Uterus (tissue), 4 donors: ENCODE measurements at places on chromosomes 7 and 10. TPM values are rescaled to one million over a fixed set of nuclear protein-coding genes. Genes with fewer than 3 reads are reported as not detected.

GRCh38 chr10:50334273-50334672 lies 83.0 kb upstream of the ASAH2 start:
- H3K27me3 ChIP-seq, result no peaks in the 10 kb centered on the region
- H3K27ac ChIP-seq, result no peak overlapping the region
- no peak for DNase-seq
- H3K4me3 ChIP-seq, result no peak overlapping the region
- no peaks in the 10 kb centered on the region for H3K36me3 ChIP-seq

GRCh38 chr7:137578541-137578940 lies 235.0 kb upstream of the PTN start:
- no peak overlapping the region for H3K4me3 ChIP-seq
- H3K27me3 ChIP-seq, result no peaks in the 10 kb centered on the region
- H3K36me3 ChIP-seq, result no peaks in the 10 kb centered on the region
- DNase-seq, result no peak
- no peaks in the 10 kb centered on the region for H3K4me1 ChIP-seq

GRCh38 chr10:78332012-78332411 lies 298.3 kb downstream of the RPS24 start:
- H3K36me3 ChIP-seq, result no peaks in the 10 kb centered on the region
- no peak overlapping the region for H3K4me3 ChIP-seq
- H3K4me1 ChIP-seq, result peaks cover 15% of the 10 kb centered on the region
- peak; percentile 46 for DNase-seq
- H3K27ac ChIP-seq, result peak overlapping the region; percentile 84

- H3K4me1 ChIP-seq, result no peaks in the 10 kb centered on the region
- H3K4me3 ChIP-seq, result no peak overlapping the region
These were observed 15.8 kb upstream of the CAMK1D start for GRCh38 chr10:12333380-12334185.

GRCh38 chr7:120303105-120303504 lies 30.1 kb downstream of the KCND2 start:
- no peak overlapping the region for H3K4me3 ChIP-seq
- no peaks in the 10 kb centered on the region for H3K27me3 ChIP-seq
- H3K4me1 ChIP-seq, result no peaks in the 10 kb centered on the region
- no peak for DNase-seq
- H3K27ac ChIP-seq, result no peak overlapping the region

DNA sequence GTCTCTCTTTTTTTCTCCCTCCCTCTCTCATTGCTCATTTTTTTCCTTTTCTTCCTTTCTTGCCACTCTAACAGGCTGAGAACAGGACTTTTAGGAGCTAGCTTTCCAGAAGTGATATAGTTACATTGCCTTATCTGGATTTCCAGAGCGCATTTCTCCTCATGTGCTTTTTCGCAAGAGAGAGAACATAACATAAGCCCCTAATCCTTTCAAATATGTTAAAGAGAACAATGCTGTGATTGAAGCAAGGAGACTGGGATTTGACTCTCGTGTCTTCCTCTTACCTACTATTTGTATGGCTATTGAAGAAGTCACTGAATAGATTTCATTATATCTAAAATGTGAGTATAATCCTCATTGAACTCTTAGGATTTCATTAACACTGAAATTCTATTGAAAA lies 101.2 kb upstream of the PRPS1L1 start:
- DNase-seq, result no peak
- H3K4me3 ChIP-seq, result no peak overlapping the region
- H3K36me3 ChIP-seq, result no peaks in the 10 kb centered on the region
- H3K27ac ChIP-seq, result no peak overlapping the region

DNA sequence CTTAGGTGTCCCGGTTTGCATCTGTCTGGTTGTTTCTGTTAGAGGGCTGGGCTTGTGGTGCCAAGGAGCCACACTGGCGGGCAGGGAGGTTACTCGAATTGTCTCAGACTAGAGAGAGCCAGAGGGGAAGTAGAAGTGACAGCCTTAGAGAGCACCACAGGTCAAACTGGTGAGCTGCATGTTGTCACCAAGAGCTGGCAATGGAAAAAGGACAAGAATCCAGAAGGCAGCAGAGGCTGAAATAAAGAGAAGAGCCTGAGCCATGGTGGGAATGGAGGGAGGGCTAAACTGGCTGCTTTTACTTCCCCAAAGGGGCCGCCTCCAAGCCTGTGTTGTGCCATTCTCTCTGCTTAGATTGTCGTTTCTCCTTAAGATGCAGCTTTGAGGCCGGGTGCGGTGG lies 31.1 kb upstream of the RHBDD2 start:
- H3K27ac ChIP-seq, result no peak overlapping the region
- no peaks in the 10 kb centered on the region for H3K27me3 ChIP-seq
- H3K36me3 ChIP-seq, result no peaks in the 10 kb centered on the region
- H3K4me3 ChIP-seq, result no peak overlapping the region
- DNase-seq, result no peak

DNA sequence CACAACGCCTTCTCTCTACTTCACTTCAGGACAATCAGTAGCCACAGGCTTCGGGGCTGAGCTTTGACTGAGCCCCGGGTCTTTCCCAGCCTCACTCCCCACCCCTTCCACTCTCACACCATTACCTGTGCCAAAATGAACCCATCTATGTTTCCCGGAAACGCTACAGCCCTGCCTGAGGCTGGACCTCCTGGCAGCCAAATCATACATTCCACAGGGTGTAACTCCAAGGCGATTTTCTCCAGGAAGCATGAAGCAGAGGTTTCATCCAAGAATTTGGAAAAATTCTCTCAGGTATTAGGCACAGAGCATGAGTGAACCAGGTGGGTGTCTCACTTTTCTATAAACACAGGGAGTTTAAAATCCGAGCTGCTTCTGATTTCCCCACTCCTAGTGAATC lies 286.3 kb downstream of the TNS3 start:
- H3K27ac ChIP-seq, result peak overlapping the region; percentile 65
- H3K4me3 ChIP-seq, result no peak overlapping the region
- H3K27me3 ChIP-seq, result no peaks in the 10 kb centered on the region
- no peaks in the 10 kb centered on the region for H3K36me3 ChIP-seq
- H3K4me1 ChIP-seq, result no peaks in the 10 kb centered on the region
- DNase-seq, result no peak

DNA sequence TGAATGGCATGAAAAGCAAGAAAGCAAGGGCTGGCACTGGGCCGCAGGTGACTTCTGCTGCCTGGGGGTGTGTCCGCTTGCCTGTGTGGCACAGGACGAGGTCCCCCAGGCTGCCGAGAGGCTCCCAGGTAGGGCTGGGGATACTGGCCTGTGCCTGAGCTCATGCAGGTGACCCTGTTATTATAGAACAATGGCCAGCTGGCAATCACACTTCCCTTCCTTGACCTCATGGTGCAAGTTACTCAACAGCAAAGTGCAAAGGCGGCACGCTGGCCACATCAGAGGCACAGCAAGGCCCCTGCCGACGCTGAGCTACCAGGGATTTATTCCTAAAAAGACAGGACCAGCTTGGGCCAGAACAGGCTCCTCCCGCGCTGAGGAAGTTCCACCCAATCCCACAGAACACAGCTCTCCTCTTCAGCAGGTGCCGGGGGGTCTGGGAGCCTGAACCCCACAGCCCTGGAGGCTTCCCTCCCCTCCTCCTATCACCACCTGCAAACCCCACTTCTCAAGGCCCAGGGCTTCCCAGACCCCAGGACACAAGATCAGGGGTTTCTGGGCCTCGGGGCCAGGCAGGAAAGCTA lies 1.4 kb upstream of the ADAM8 start:
- H3K27ac ChIP-seq, result no peak overlapping the region
- no peaks in the 10 kb centered on the region for H3K36me3 ChIP-seq
- DNase-seq, result no peak
- no peak overlapping the region for H3K4me3 ChIP-seq
- no peaks in the 10 kb centered on the region for H3K27me3 ChIP-seq

The DNAJC12 gene
- 8.2 TPM for total RNA-seq

- H3K4me1 ChIP-seq, result no peaks in the 10 kb centered on the region
- no peak for DNase-seq
- no peaks in the 10 kb centered on the region for H3K27me3 ChIP-seq
- H3K4me3 ChIP-seq, result no peak overlapping the region
- H3K36me3 ChIP-seq, result no peaks in the 10 kb centered on the region
- no peak overlapping the region for H3K27ac ChIP-seq
These were observed 9.7 kb upstream of the CCL24 start for GRCh38 chr7:75823198-75823910.
